ENCODE measurements at places on chromosomes 12 and 14.

DNA sequence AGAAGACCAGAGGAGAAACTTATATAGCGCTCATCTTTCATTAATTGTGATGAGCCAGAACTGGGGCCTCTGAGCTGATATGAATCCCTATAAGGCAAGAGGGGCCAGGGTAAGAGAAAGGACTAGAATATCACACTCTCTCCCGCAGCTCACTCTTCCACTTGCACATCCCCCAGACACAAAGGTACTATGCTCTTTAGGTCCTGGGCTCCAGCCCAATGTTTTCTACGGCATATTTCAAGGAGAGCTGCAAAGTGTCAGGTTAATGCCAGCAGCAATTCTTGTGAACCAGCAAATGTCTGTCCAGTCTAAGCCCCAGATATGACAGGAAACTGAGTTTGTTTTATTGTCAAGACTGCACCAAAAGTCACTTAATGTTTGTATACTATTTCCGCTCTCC is 29.4 kb downstream of the PPP2R5E start:
- ATAC-seq = no peak

- peak; percentile 69 for ATAC-seq
These were observed 6.0 kb upstream of the SLC6A12 start for GRCh38 chr12:219891-220352.

DNA sequence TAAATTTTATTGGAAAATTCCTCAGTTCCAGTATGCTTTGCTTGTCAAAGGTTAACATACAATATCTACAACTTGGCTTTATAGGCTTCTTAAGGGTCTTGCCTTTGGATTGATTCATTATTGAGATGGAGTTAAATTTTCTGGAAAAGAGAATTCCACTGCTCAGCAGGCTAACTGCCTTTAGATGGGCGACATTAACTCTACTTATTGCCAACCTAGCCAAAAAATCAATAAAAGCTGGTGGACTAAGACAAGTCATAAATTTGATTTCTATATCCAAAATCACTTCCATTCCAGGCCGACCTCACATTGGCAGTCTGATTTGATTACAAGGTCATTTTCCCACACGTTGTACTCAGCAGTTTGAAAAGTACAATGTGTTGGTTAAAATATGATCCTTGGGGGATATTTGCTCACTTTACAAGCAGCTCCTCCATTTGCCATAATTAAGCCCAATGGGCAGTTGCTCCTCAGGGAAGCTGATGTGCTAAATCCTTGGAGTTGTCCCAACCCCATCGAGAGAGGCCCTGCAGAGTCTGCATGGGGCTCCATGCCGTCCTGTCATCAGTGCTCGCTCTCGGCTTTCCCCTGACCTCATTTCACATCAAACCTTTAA is 36.1 kb upstream of the CRY1 start:
- no peak for ATAC-seq

DNA sequence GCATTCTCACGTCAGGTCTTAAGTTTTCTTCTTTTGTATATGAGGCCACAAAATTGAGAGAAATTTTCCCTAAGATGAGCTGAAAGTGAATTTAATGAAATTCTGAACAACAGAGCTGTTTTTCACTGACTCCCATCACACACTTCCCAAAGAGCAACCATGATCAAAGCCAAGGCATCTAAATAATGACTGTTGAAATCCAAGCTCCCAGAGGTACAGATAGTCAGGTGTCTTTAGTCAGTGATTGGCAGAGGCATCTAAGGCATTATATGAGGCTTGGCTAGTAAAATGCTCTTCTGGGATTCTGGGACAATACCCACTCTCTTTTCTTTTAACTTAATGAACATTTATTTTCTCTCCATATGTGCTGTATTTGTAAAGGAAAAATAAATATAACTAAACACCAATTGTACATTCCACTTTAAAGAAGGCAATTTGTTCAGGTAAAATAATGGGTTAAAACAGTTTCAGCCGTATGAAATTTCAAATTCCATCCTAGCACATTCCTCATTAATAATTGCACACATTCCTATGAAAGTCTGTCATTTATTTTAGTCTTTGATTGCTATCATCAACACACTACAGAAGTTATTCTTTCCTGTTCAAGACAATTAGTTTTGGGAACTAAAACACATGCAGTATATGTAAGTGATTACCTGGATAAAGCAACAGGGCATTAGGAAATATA is 871 bp upstream of the SSTR1 start:
- ATAC-seq = no peak

DNA sequence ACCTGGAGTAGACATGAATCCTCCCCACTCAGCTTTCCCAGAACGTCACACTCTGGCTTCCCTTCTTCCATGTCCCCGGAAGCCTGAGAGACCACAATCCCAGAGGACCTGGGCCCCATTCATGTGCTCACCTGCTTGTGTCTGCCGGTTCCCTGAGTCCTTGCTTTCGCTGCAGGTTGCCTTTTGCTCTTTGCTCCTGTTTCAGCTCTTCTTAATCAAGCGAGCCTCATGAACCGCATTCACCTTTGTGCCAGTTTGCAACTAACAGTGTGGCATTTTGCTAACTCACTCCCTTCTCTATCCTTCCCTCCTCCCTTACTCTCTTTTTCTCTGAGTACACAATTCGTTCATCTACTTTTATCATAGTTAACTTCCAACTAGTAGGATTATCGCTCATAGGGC is 23.1 kb downstream of the ENTPD5 start:
- no peak for ATAC-seq

DNA sequence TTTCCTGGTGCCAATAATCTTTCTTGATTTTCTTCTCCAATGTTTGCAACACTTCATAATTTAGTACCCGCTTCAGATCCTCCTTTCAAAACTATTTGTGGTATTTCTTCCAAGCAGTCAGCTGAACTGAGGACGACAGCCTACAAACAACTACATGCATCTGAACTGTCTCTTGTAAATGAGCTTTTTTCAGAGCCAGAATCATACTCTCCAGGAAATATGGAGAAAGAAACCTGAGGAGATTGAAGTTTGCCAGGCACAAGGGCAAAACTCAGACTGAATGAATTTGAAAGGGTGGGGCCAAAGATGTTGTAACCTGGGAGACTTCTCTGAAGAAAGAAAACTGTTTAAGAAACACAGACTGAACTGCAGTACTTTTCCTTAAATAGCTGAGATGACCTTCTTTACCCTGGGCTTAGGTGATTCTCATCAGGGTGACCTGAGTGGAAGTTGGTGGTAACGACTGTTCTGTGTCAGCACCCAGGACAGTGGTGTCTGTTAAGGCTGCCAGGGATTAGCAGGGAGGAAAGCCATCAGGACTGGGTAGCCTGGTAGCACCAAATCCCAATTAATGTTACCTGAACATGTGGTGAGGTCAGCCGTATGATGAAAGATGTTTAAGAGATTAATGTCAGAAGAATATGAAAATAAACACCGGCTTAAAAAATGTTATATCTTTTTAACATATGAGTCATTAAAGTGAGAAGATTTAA is 95.0 kb downstream of the TGFB3 start:
- ATAC-seq = no peak

DNA sequence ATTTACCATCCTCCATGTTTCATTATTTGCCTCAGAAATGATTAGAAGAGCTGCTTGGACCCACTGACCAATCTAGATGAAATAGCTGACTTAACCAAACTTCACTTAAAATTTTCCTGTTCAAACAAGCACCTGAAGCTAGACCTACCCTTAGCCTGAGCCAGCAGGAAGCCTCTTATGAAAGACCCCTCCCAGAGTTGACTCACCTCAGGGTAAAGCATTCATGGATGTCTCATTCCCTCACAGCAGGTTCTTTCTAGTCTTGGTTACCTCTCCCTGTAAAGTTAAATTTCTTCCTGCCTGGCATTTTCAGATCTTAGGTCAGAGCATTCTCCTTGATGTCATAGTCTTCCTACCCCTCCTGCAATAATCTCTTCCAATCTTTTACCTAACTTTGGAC is 1209.8 kb downstream of the FLRT2 start:
- ATAC-seq = no peak

- ATAC-seq = peak; percentile 34
These were observed 49.4 kb upstream of the TMCC3 start for GRCh38 chr12:94699801-94700200.

GRCh38 chr14:63766611-63767010 is 38.7 kb upstream of the SGPP1 start:
- no peak for ATAC-seq

- ATAC-seq = peak; percentile 15
These were observed 722 bp downstream of the TMED8 start for GRCh38 chr14:77375973-77376770.

GRCh38 chr12:88580051-88580871 is at the start of gene KITLG:
Gene KITLG (minus strand): TSS chr12:88580471. CDS start chr12:88580278, 193 bp downstream.
- peak; percentile 39 for ATAC-seq

DNA sequence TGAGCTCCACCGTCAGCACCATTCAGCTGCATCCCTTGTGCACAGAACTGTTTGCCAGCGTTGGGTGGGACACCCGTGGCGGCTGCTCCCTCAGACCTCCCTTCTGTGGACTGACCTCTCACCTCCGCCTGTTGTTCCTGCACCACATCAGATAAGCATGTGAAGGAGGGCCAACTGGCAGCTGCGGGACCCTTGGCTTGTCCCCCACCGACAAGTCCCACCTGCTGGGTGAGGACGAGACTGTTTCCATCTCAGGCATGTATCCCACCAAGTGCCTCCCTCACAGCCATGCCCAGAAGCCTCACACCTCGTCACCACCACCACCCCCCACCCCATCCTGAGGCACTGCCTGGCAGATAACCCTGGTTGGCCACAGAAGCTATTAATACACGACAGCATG is 18.6 kb upstream of the TEAD4 start:
- ATAC-seq = no peak

GRCh38 chr12:109863847-109864712 is 16.3 kb downstream of the GLTP start:
- no peak for ATAC-seq

GRCh38 chr14:90578283-90578985 is 181.6 kb downstream of the CALM1 start:
- ATAC-seq = no peak

DNA sequence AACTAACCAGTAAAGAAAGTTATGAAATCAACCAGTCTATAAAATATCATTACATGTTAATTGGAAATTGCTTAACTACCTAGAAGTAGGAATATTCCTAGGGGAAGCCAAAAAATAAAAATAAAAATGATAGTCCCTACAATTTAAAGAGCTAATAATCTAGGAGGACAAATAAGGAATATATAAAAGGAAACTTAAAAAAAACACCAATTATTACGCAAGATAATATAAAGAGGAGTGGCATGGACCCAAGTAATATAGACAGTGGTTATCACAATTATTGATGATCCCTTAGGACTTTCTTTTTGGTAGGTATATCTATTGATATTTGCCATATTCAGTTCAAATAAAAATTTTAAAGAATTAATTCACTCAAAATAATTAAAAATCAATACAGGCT is 498.7 kb downstream of the SOX5 start:
- ATAC-seq = no peak

DNA sequence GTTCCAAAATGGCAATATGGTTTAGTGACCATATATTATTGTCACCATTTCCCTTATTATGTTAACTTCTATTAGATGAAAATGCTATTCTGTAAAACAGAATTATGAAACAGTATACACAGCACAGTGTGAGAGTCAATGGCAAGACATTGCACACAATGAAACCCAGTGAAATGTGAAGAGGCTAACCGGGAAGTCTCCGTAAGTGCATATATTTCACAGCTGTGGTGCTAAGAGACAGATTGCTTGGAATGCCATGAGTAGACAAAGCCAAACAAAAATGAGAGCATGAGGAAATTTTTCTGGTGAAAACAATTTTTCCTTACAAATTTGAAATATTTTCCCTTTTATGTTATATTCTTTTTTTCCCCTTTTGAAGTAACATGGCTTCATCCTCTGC is 49.4 kb downstream of the DYRK2 start:
- ATAC-seq = no peak

DNA sequence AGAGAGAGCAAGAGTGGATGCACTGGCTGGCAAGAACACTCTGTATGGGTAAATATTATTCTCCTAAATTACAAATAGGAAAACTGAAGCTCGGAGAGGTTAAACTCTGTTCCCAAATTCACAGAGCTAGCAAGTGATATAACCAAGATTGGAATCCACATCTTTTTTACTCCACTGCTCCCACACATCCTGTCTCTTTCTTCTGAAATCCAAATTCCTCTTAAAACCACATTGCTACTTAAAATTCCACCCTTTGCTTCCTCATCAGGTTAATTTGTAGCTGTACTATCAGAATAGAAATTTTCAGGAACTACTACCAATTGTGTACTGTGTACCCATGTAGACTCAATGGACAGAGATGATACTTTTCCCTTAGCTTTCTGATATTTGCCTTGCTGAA is 74.4 kb downstream of the ARMH4 start:
- ATAC-seq = no peak

DNA sequence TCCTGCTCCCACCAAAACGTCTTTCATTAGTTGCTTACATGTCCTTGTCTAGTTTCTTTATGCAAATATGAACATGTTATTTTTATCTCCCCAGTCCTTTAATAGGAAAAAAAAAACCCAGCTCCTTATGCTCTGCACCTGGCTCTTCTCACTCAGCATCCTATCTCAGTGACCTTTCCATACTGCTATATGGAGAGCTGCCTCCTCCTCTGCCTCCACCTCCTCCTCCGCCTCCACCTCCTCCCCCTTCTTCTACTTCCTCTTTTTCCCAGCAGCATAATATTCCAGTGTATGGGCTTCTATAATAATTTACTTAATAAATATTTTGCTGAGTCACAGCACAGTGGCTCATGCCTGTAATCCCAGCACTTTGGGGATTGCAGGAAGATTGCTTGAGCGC is 31.5 kb downstream of the ABCB9 start:
- peak; percentile 55 for ATAC-seq

- ATAC-seq = no peak
These were observed 48.6 kb upstream of the PCNX1 start for GRCh38 chr14:70858641-70859040.

GRCh38 chr12:81699551-81699950 is 59.6 kb downstream of the PPFIA2 start:
- no peak for ATAC-seq

GRCh38 chr14:67856827-67857226 is 37.2 kb downstream of the RAD51B start:
- no peak for ATAC-seq

DNA sequence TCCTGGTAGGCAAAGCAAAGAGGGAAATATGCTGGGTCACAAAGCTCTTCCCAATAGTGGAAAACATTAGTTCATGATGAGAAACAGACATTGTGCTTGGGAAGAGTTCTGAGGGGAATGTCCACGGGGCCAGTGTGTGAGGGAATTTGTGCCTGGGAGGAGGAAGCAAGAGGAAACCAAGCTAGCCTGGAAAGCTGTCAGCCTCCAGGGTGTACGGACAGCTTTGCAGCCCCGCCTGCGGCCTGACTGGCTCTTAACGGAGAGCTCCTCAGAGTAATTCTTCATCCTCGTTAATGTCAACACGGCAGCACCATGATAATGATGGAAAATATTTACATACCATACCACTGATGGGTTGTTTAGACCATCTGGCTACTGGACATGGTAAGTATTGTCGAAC is 32.4 kb downstream of the PITPNM2 start:
- ATAC-seq = no peak

DNA sequence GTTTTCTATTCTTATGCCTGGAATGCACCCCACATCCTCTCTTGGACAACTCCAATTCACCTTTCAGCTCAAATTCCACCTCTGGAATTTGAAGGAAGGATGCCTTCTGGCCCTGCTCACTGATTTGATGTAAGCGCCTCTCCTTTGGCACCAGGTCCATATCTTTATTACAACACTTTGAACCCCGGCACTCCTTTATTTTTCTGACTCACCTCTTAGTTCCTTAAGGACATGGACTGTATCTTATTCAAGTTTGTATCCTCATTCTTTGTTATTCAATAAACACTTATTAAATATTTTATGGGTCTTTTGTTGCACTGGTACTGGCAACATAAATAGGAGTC is 3.1 kb downstream of the GALC start:
- no peak for ATAC-seq

- ATAC-seq = no peak
These were observed 88.3 kb downstream of the LRP6 start for GRCh38 chr12:12178559-12178958.
